ENCODE measurements at places on chromosomes 1 and 21. TPM values are rescaled to one million over a fixed set of nuclear protein-coding genes. Genes with fewer than 3 reads are reported as not detected.

Gene SLAMF8
- not detected for total RNA-seq

Gene SIM2
- 5.6 TPM for total RNA-seq

Gene GJA8
- total RNA-seq, result not detected

Gene FCRLB
- total RNA-seq, result 0.97 TPM

Gene S100B
- total RNA-seq, result not detected

Gene BSDC1
- total RNA-seq, result 24.2 TPM

Gene C1orf105
- not detected for total RNA-seq

Gene CNR2
- not detected for total RNA-seq

Gene EPRS1
- total RNA-seq, result 364 TPM
